ENCODE measurements at places on chromosomes 7 and 10.

DNA sequence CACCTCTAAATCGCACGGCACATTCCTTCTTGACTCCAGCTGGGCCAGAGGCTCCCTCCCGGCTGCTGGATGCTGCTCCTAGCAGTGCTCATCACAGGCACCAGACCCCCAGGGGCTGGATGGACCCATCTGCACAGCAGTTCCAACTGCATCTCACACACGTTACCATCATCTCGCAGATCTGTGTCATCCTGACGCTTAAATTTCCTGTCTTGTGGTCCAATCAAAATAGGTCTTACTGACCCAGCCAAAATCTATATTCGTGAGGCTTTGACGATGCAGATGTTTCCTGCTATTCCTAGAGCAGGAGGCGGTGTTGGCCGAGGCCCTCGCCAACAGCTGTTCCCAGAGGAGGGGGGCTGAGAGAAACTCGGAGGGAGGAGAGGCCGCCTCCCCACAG, 108.0 kb downstream of the MKI67 start:
- DNase-seq: no peak

- DNase-seq: peak; percentile 90
Measured at GRCh38 chr7:816300-816750, 16.0 kb upstream of the SUN1 start.

DNA sequence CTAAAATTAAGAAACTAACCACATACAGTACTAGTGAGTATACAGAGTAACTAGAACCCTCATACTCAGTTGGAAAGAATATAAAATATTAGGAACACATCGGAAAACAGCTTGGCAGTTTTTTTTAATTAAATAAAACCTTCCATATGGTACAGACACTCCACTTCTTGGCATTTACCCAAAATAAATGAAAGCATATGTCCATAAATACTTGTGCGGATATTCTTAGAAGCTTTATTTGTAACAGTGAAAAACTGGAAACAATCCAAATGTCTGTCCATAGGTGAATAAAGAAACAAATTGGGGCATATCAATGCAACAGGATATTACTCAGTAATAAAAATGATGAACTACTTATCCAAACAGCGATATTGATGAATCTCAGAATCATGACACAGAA, 410.0 kb downstream of the HTR7 start:
- DNase-seq: no peak

DNA sequence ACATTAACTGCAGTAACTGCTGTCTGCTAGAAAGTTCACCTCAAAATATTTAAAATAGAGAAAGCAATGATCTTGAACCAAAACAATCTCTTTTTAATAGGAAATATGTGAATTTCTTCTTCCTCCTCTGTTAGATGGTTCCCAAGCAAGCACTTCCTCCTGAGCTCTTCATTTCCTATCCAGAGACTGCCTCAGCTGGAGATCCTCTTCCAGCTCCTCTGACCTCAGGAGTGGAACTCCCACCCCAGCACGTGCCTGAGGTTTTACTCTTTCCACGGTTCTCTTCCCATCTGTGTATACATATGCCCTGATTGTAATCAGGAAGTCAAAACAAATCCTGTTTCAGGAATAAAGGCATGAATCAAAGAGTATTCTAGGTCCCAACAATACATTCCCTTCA, 5.6 kb downstream of the DENND11 start:
- no peak for DNase-seq

GRCh38 chr10:14656052-14656730, 118.5 kb downstream of the FAM107B start:
- no peak for DNase-seq

DNA sequence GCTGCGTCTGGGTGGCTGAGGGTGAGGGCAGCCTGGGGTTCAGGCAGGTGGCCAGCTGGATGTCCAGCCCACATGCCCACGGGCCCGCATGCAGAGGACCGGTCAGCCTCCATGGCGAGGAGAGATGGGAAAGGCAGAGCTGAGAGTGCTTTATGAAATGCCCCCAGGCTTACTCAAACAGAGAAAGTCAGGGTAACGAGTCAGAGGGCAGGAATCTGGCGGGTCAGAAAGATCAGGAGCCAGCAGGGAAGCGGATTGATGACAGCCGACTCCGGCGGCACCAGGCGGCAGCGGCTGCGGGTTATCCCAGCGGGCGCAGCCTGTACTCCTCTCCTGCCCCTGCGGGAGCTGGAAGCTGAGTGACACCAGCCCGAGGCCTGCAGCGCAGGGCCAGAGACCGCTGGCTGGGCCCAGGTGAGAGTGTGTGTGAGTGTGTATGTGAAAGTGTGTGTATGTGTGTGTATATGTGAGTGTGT, 13.4 kb downstream of the SLC13A4 start:
- no peak for DNase-seq

GRCh38 chr10:2978111-2978510, 89.2 kb upstream of the PFKP start:
- no peak for DNase-seq

DNA sequence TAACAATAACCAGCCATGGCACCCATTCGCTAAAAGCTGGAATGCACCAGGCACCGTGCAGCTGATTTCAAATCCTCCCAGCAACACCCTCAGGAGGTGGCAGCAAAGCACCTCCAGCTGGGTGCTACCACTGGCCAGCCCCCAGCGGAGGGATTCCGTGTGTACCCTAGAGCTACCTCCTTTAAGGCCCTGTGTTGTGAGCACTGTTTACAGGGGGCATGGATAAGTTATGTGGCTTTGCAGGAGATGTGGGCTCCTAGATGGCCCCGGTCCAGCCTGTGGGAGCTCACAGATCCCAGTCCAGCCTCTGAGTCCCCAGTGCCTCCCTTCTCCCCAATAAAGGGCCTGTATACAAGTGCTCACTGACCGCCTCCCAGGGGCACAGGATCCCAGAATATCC, 27.1 kb downstream of the TNRC18 start:
- DNase-seq: peak; percentile 10

- DNase-seq: no peak
Measured at GRCh38 chr7:107292591-107292990, 123.8 kb downstream of the HBP1 start.

DNA sequence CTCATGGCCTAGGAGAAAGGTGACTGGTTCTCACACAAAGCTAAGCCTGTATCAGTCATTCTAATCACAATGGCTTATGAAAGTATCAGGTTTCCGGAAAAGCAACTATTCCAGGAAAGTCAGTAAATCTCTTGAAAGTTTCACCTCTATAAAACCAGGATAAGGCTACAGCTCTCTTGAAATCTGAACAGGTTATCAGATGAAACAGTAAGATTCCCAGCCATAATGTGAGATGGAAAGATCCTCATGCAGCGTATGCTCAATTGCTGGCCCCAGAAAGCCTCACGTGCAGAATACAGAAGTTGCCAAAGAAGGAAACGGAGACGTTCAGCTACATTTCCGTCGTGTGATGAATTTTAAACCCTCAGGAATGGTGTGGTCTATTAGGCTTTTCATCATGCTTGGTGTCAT, 90.0 kb downstream of the PFKFB3 start:
- DNase-seq: no peak

- no peak for DNase-seq
Measured at GRCh38 chr10:123474700-123475099, 191.5 kb upstream of the GPR26 start.

DNA sequence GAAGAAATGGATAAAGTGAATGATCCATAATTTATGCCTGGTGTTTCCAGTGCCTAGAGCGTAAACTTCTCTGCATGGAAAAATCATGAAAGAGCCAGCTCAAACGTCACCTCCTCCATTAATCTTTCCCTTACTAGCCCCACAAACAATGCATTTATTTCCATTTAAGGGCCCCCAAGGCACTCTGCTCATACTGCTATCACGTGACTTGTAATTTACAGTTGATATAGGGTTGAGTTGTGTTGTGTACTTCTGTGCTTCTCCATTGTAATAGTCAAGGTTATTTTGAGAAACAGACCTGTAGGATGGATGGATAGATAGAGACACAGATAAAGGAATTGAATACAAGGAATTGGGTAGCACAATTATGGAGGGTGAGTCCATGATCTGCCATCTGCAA, 1034.7 kb upstream of the GHITM start:
- no peak for DNase-seq

GRCh38 chr10:119862524-119862923, 10.1 kb downstream of the MCMBP start:
- no peak for DNase-seq

DNA sequence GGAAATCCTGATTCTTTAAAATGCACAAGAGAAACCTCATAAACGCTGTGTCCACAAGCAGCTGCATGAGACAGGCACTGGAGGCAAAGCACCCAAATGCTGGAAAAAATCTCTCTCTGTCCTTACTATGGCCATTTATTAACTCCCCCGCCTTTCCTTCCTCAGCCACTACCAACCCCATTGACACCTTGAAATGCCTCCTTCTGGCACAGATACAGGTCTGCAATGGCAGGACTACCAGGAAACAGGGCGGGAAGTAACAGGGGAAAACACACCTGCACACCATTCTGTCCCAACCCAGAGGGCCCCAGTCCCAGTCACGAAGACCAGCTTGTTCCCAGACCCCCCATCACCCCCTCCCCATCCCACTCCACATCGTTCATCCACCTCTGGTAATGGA, 224.3 kb downstream of the PARD3 start:
- no peak for DNase-seq

GRCh38 chr10:103724771-103725170, 130.6 kb downstream of the SH3PXD2A start:
- no peak for DNase-seq

DNA sequence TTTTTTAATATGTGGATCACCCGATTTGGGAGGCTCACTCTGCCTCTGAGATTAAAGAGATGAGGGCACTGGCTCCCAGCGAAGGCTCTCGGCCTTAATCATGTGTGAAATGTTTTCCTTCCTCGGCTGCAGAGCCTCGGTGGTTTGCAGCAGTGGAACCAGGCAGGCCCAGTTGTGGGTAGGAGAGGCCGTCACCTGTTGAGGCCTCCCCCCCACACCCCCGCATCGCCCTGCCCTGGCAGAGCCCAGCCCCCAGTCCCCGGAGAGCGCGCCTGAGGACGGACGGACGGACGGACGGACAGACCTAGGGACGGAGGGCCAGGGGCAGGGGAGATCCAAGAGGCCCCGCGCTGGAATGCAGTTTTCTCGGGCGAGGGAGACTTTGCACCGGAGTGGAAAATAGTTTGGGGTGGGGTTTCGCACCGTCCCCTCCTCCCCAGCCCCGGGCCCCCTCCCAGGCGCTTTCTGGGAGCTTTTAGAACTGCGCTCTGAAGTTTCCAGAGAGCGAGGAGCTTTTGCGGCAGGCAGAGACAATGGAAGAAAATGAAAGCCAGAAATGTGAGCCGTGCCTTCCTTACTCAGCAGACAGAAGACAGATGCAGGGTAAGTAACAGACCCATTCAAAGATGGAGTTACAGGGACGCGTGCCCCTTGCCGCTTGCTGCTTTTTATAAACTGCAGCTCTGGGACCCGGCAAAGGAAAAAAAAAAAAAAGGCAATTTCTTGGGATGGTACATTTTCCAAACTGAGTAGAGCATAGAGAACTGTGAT, at the start of gene KIAA1217:
KIAA1217 (plus strand) TSS at position 478 of the 771 bp plus-strand sequence; CDS start at position 534, 56 bp downstream.
- DNase-seq: no peak

- no peak for DNase-seq
Measured at GRCh38 chr7:118759921-118760320, 535.4 kb downstream of the ANKRD7 start.

DNA sequence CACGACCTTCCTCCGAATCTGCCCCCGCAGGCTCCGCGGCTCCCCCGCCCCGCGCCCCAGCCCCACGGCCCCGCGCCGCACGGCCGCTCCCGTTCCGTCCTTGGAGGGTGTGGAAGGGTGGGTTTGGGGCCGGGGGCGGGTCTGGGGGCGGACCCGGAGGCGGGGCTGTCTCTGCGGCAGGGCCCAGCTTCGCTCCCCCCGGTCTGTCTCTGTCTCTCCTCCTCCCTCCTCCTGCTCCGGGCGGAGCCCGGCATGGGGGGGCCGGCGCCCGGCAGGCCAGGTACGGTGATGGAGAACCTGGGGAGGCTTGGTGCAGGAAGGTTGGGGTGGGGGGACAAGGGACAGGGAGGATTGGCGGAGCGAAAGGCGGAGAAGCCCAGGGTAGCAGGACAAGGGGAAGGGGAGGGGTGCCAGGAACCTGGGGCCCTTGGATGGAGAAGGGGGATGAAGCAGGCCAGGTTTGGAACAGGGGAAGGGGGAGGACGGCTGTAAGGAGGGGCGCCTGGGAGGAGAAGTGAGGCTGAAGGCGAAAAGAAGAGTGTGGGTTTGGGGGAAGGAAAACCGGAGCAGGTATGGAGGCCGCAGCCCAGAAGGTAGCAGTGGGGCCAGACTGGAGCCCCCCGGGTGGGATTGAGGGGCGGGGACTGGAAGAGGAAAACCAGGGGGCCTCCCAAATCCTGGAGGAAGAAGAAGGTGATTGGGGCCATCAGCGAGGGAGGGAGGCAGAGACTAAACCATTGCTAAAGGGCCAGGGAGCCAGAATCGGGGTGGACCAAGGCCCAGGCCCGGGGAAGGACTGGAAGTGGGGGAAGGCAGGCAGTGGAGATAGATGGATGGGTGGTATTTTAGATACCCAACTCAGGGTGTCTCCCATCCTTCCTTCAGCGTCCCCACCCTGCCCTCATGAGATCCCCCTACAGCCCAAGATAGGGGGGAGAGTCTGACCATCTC, at the start of gene NYAP1:
NYAP1 (plus strand) TSS at position 206 of the 951 bp plus-strand sequence. CDS start 1,385 bp downstream, outside the sequence.
- DNase-seq: peak; percentile 71

- no peak for DNase-seq
Measured at GRCh38 chr10:77105761-77106221, 531.8 kb downstream of the KCNMA1 start.

DNA sequence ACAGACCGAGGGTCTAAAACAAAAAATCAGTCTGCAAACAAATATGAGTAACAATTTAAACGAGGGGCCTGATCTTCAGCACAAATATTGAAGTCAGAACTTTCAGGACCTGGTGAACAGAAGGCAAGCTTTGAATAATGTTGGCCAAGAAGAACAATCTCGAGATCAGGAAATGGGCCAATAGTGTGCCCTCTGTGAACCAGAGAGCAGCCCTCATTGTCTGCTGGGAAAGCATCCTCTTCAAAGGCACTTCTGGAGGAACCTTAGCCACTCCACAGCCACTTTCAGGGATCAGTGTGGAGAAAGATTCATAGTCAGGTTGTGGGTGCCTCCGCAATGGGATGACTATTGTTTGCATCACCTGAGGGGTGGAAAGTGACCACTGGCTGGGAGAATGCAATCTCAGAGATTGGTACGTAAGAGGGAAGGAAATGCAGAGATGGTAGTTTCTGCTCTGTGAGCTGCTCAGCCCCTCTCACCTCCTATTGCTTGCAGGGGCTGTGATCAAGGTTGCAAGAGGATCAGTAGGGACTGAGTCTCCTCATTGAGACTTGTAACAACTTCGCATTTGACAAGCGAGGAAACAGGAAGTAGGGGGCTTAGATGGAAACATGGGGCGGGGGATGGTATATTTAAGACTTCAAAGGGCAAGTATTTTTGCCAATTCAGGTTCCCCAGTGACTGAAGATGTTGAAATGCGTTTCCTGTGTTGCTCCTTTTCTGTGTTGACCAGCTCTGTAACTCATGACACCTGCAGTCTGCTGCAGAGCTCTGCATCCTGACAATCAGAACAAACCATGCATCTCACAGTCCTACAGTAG, 28.4 kb upstream of the IFRD1 start:
- no peak for DNase-seq

- no peak for DNase-seq
Measured at GRCh38 chr10:70849582-70850016, 33.9 kb downstream of the SGPL1 start.

GRCh38 chr7:37249240-37249639, 199.4 kb downstream of the ELMO1 start:
- DNase-seq: no peak

GRCh38 chr7:129853661-129854268, 99.0 kb downstream of the UBE2H start:
- DNase-seq: no peak
